NB4 (cell line): ENCODE measurements at places on chromosomes 16 and 17.

GRCh38 chr16:67415872-67416793, at the start of gene ZDHHC1:
Gene ZDHHC1 (minus strand): TSS chr16:67416477. CDS start chr16:67407775, 8,702 bp downstream.
- DNase-seq, result no peak

GRCh38 chr17:75652934-75653549, 13.9 kb downstream of the RECQL5 start:
- peak; percentile 51 for DNase-seq

DNA sequence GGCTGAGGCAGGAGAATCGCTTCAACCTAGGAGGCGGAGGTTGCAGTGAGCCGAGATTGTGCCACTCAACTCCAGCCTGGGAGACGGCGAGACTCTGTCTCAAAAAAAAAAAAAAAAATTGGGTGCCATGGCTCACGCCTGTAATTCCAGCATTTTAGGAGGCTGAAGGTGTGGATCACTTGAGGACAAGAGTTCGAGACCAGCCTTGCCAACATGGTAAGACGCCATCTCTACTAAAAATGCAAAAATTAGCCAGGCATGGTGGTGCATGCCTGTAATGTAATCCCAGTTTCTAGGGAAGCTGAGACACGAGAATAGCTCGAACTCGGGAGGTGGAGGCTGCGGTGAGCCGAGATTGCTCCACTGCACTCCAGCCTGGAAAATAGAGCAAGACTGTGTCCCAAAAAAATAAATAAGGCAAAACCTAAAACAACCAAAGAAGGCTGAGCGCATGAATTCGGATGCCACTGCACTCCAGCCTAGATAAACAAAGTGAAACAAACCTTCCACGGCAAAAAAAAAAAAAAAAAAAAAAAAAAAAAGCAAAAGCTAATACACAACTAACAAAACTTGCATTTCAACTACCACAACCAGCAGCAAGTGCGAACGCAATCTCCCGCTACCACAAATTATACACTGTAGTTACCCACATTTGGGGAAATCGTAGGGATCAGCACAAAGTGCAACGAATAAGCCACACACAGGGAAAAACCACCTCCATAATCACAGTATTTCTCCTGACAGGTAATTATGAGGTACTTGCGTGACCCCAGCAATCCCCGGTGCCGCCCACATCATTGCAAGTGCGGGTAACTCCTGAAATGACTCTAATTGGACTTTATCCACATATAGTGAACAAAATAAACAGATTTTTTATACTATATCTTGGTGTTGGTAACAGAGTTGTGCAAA, 25.6 kb downstream of the TEX14 start:
- peak; percentile 54 for DNase-seq

GRCh38 chr17:83129676-83130075, 50.3 kb downstream of the METRNL start:
- no peak for DNase-seq

DNA sequence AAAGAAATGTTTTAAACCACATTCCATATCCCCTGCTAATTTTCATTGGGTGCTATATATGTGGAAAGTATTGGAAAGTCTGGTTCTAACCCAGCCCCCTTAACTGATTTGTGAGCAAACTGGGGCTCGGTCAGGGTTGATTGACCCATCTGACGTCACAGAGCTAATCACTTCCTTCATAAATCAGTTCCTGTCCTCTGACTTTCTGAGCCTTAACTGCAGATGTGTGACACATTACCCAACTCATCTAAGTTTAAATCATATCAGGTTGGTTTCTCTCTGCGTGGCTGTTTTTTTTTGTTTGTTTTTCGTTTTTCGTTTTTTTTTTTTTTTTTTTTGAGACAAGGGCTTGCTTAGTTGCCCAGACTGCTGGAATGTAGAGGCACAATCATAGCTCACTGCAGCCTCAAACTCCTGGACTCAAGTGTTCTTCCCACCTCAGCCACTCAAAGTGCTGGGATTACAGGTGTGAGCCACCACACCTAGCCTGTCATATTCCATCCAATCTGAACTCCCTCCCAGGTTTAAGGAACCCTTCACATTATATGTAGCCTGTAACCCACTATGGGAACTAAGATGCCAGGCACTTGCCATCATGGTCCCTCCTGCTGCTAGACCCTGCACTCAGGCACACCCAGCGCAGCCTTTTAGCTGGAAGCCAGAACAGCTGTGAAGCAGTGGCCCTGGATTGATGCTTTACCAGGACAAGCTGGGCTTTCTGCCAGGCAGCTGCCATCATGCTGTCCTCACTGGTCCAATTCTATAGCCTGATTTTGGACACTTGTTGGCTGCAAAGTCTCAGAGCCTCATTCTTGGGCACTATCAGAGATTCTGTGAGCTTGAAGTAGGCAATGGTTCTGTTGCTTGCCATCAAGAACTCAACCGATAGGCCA, 6.9 kb upstream of the BPTF start:
- DNase-seq, result no peak

GRCh38 chr17:45320931-45321461, 4.2 kb upstream of the MAP3K14 start:
- peak; percentile 80 for DNase-seq
